ENCODE measurements at places on chromosomes 7 and 10. TPM values are rescaled to one million over a fixed set of nuclear protein-coding genes. Genes with fewer than 3 reads are reported as not detected.

The SYCE1 gene
- 43.4 TPM for total RNA-seq

The OR6V1 gene
- not detected for total RNA-seq

The MCM10 gene
- total RNA-seq, result 2.0 TPM

The KNDC1 gene
- 13.3 TPM for total RNA-seq

The NRF1 gene
- total RNA-seq, result 26.9 TPM

DNA sequence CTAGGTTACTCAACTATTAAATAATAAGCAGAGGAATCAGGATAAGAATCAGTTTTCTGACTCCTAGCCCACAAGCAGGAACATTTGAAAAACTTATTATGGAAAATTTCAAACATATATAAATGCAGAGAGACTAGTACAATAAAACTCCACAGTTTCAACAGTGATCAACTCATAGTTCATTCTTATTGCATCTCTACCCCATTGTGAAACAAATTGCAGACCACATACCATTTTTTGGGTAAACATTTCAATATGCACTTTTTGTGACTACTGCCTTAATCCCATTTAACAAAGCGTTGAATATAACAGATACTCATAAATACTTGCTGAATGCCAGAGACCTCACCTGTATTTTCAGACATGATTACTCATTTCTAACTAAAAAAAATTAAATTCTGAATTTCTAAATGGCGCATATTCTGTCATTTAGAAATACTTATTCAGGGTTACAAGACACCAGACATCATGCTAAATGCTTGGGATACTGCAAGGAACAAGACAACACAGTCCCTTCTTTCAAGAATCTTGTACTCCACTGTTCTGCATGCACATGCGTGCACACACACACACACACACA, 11.4 kb downstream of the CDK6 start:
- H3K27ac ChIP-seq, result no peak overlapping the region
- H3K4me1 ChIP-seq, result no peaks in the 10 kb centered on the region
- no peaks in the 10 kb centered on the region for H3K36me3 ChIP-seq
- no peaks in the 10 kb centered on the region for H3K27me3 ChIP-seq
- no peak overlapping the region for H3K4me3 ChIP-seq

GRCh38 chr7:2638224-2638991, 6.6 kb downstream of the TTYH3 start:
- H3K27ac ChIP-seq, result no peak overlapping the region
- peak; percentile 33 for DNase-seq
- peaks cover 75% of the 10 kb centered on the region for H3K4me1 ChIP-seq
- H3K4me3 ChIP-seq, result no peak overlapping the region
- no peaks in the 10 kb centered on the region for H3K36me3 ChIP-seq

- no peaks in the 10 kb centered on the region for H3K36me3 ChIP-seq
- DNase-seq, result no peak
These were observed 552.4 kb upstream of the KCND2 start for GRCh38 chr7:119720541-119720940.

- no peak for DNase-seq
- peaks cover 8% of the 10 kb centered on the region for H3K4me1 ChIP-seq
- H3K27me3 ChIP-seq, result no peaks in the 10 kb centered on the region
- no peak overlapping the region for H3K27ac ChIP-seq
- no peak overlapping the region for H3K4me3 ChIP-seq
These were observed 566.7 kb upstream of the NRP1 start for GRCh38 chr10:33901166-33901565.

DNA sequence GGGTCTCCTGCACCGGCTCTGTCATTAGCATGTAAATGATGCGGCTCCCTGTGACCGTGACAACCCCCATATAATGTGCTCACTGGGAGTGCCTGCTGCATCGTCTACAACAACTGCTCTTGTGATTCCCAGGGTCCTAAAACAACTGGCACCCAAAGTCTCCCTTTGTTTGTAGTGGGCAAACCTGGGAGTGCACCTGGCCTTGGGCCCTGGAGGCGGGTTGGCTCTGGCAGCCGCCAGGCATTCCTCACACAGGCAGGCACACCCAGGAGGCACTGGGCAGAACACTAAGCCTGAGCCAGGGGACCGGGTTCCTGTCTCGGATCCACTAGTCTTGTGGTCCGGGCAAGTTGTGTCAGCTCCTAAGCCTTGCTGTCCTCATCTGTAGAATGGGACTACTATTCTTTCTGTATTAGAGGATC, 115.5 kb upstream of the GPR26 start:
- no peaks in the 10 kb centered on the region for H3K4me1 ChIP-seq
- H3K36me3 ChIP-seq, result no peaks in the 10 kb centered on the region

DNA sequence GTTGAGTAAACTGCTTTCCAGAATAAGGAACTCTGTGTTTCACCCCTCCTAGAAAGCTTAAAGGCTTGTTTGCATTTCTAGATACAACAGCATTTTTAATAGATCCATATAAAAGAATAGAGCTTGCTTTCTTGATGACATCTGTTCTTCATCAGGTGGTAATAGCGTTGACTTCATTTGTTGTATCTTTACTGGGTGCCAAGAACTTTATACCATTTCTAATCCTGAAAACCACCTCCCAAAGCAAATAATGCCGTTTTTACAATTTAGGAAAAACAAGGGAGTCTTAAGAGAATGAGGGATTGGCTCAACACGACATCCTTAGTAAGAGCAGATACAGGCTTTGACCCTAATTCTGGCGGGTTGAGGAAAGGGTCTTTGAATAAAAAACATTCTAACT, 993.4 kb downstream of the TYW1 start:
- no peak for DNase-seq
- no peak overlapping the region for H3K4me3 ChIP-seq
- no peaks in the 10 kb centered on the region for H3K36me3 ChIP-seq
- no peaks in the 10 kb centered on the region for H3K27me3 ChIP-seq

DNA sequence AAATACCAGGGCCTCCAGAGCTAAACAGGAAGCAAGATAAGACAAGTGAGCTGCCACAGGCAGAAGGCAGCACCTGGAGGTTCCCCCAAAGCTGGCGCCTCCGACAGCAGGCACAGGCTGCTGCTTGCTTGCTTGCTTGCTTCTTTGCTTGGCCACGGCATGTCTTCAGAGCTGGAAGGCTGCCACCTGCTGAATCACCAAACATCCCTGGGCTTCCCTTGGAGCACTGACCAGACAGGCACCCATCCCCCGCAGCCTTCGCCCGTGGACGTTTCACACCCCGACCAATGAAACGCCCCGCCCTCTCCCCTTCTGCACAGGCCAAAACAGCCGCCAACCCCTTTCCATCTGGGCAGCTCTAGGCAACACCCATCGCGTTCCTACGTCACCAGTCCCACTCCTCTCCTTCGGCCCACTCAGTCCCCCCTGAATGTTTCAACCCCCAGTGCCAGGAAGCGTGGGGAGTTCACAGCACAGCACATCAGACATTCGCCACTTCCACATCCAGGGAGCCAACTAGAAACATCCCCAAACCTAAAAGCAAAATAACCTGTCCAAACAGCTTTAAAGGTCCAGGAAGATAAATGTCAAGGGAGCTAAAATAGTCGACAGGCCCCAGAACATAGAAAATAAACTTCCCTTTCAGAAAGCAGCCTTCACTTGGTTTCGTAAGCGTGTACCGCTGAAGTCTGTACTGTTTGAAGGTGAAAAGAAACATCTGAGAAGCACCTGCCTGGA, 1.6 kb downstream of the SGMS1 start:
- H3K4me3 ChIP-seq, result peak overlapping the region; percentile 79
- no peaks in the 10 kb centered on the region for H3K36me3 ChIP-seq
- H3K4me1 ChIP-seq, result peaks cover 6% of the 10 kb centered on the region
- DNase-seq, result peak; percentile 99
- H3K27me3 ChIP-seq, result no peaks in the 10 kb centered on the region

- H3K4me3 ChIP-seq, result no peak overlapping the region
- no peaks in the 10 kb centered on the region for H3K4me1 ChIP-seq
- H3K27ac ChIP-seq, result no peak overlapping the region
- H3K36me3 ChIP-seq, result no peaks in the 10 kb centered on the region
- DNase-seq, result no peak
These were observed 84.4 kb downstream of the EBF3 start for GRCh38 chr10:129879655-129880054.

DNA sequence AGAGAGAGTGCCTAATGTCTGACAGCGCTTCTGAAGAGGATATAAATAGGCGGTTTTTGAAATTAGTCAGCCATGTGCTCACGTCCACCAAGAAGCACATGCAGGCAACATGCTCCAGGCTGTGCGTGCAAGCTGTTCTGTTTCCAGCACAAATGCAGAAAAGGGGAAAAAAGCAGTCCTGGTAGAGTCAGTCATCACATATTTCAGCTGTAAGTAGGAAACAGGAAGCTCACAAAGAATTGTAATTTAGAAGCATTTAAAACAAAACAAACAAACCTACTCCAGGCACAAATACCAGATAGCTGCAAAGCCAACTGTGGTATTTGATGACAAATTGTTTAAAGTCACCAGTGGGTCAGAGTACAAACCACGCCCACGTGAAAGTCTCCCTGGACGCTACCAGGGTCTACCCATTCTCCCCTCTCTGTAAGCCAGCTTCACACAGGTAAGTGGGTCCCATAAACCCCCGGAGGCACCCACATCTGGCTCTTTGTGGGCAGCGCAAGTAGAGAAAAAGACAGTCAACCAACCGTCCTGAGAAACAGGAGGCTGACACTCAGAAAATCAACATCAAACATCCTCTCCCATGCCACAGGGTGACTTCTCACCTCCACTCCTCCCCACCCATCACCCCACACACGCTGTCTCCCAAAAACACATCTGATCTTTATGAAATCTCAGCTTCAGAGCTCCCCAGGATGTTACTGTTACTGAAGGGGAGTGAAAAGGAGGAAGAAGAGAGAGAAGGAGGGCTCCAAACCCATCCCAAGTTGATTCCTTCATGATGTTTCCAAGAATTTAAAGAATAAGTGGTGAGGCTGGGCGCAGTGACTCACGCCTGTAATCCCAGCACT, 186.4 kb downstream of the FAM107B start:
- H3K4me3 ChIP-seq, result no peak overlapping the region
- H3K27me3 ChIP-seq, result no peaks in the 10 kb centered on the region
- H3K4me1 ChIP-seq, result no peaks in the 10 kb centered on the region
- no peak overlapping the region for H3K27ac ChIP-seq

GRCh38 chr10:37856881-37857286, 526 bp downstream of the ZNF248 start:
- peaks cover 15% of the 10 kb centered on the region for H3K4me1 ChIP-seq
- peak overlapping the region; percentile 88 for H3K4me3 ChIP-seq
- peak; percentile 54 for DNase-seq
- H3K27ac ChIP-seq, result peak overlapping the region; percentile 100
- H3K27me3 ChIP-seq, result no peaks in the 10 kb centered on the region
- no peaks in the 10 kb centered on the region for H3K36me3 ChIP-seq

DNA sequence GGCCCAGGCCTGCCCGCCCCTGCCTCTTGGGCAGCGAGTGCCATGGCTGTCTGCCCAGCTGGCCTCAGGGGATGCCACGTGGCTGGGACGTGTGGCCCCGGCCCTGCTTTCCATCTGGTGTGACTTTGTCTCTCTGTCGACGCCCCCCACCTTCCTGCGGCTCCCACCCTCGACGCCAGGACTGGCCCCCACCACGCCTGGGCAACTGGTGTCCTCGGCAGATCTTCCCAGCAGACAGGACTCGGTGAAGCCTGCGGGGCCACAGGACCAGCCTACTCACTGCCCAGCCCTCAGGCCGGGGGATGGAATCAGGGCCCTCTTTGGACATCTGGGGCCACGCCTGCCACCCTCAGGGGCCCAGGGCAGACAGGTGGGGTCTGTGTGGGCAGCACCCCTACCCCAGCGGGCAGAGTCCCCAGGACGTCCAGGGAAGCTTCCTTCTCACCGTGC, 55.1 kb downstream of the UNCX start:
- no peaks in the 10 kb centered on the region for H3K36me3 ChIP-seq
- no peaks in the 10 kb centered on the region for H3K27me3 ChIP-seq
- H3K4me3 ChIP-seq, result no peak overlapping the region
- no peak for DNase-seq
- H3K27ac ChIP-seq, result no peak overlapping the region
- H3K4me1 ChIP-seq, result peaks cover 10% of the 10 kb centered on the region

GRCh38 chr10:8275911-8276310, 221.4 kb downstream of the GATA3 start:
- peak overlapping the region; percentile 23 for H3K4me3 ChIP-seq
- H3K27me3 ChIP-seq, result no peaks in the 10 kb centered on the region
- H3K27ac ChIP-seq, result no peak overlapping the region
- no peaks in the 10 kb centered on the region for H3K4me1 ChIP-seq
- H3K36me3 ChIP-seq, result no peaks in the 10 kb centered on the region
- DNase-seq, result peak; percentile 67

- no peak overlapping the region for H3K4me3 ChIP-seq
- H3K27ac ChIP-seq, result no peak overlapping the region
- no peaks in the 10 kb centered on the region for H3K4me1 ChIP-seq
- H3K27me3 ChIP-seq, result no peaks in the 10 kb centered on the region
- no peaks in the 10 kb centered on the region for H3K36me3 ChIP-seq
- no peak for DNase-seq
These were observed 188.5 kb upstream of the BMPER start for GRCh38 chr7:33716581-33717477.

DNA sequence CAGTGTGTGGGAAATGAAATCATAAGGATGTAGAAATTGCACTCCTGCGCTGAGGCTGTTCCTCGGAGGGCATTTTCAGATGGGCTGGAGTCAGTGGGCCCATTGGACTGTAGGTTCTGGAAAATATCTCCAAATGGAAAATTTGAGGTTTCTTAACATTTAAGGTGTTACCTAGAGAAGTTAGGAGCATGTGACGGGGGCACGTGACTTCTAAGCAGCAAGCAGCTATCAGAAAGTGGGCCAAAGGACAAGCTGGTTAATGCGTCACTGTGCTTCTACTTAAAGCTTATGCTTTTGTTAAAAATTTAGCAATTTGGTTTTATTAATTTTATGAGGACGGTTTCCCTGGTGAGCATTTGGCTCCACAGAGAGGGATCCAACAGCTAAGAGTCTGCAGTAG, 298.7 kb downstream of the DPP6 start:
- no peaks in the 10 kb centered on the region for H3K36me3 ChIP-seq
- no peak for DNase-seq
- H3K4me1 ChIP-seq, result no peaks in the 10 kb centered on the region
- H3K4me3 ChIP-seq, result no peak overlapping the region

DNA sequence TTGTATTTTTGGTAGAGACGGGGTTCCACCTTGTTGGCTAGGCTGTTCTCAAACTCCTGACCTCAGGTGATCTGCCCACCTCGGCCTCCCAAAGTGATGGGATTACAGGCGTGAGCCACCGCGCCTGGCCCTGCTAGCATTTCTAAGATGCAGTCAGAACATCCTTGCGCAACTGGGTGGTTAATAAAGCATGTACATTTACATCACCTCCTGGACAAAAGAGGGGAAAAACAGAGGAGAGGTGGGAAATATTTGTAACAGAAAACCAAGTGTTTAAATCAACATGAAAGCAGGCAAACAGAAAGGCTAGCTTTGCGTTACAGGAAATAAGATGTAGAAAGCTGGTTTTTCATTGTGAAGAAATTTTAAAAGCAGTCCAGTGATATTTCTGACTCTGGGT, 220.9 kb upstream of the KMT2E start:
- H3K27me3 ChIP-seq, result no peaks in the 10 kb centered on the region
- H3K4me3 ChIP-seq, result no peak overlapping the region
- H3K4me1 ChIP-seq, result no peaks in the 10 kb centered on the region
- H3K27ac ChIP-seq, result no peak overlapping the region

GRCh38 chr7:102425639-102426267, 7.6 kb upstream of the ORAI2 start:
- H3K36me3 ChIP-seq, result no peaks in the 10 kb centered on the region
- no peaks in the 10 kb centered on the region for H3K4me1 ChIP-seq
- H3K27ac ChIP-seq, result no peak overlapping the region
- DNase-seq, result no peak
- H3K27me3 ChIP-seq, result no peaks in the 10 kb centered on the region
- H3K4me3 ChIP-seq, result no peak overlapping the region

- peaks cover 15% of the 10 kb centered on the region for H3K4me1 ChIP-seq
- no peaks in the 10 kb centered on the region for H3K27me3 ChIP-seq
- H3K36me3 ChIP-seq, result no peaks in the 10 kb centered on the region
These were observed 49.9 kb downstream of the ZNF503 start for GRCh38 chr10:75351637-75352036.

GRCh38 chr10:132774902-132775863, 10.8 kb downstream of the NKX6-2 start:
- no peaks in the 10 kb centered on the region for H3K36me3 ChIP-seq
- H3K27ac ChIP-seq, result no peak overlapping the region
- H3K4me1 ChIP-seq, result no peaks in the 10 kb centered on the region
- no peak for DNase-seq

Data from testis (tissue), 5 donors.